ENCODE measurements at places on chromosomes 1 and 21.

GRCh38 chr1:7333094-7333493, 438.0 kb upstream of the VAMP3 start:
- no peak for DNase-seq

DNA sequence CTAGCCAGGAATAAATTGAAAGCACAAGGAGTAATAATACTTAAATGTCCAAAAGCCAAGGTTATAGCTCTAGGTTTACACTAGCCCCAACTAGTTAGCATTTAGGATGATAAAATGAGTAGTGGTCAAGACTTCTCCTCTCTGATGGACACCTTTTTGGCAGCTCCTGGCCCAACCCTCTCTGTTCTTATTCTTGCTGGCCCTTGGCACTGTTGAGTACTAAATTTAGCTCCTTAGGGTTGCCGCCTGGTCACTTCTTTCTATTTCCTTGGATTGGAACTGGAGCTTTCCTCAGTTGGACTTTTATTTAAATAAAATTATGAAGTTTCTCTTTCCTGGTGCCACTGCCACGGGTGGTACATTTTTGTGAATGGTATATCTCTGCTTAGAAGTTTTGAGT, 28.3 kb downstream of the ARID1A start:
- DNase-seq, result no peak

DNA sequence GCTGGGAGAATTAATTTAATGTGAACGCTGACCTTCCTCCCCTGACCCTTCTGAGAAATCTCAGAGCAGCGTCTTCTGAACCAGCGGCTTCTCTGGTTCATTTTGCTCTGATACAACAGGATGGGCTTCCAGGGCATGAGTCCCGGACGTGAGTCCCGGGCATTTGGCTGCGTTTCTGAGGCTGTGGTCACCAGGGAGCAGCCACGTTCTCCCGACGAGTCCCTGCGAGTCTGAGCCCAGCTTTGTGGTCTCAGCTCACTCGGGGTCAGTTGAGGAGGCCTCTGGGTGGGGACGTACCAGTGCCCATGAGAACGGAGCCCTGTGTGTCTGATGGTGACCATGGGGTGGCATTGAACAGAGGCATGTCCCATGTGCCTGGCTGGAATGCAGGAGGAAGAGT, 17.7 kb upstream of the OBSCN start:
- no peak for DNase-seq

- no peak for DNase-seq
These were observed 84.0 kb upstream of the COG2 start for GRCh38 chr1:230558324-230558723.

DNA sequence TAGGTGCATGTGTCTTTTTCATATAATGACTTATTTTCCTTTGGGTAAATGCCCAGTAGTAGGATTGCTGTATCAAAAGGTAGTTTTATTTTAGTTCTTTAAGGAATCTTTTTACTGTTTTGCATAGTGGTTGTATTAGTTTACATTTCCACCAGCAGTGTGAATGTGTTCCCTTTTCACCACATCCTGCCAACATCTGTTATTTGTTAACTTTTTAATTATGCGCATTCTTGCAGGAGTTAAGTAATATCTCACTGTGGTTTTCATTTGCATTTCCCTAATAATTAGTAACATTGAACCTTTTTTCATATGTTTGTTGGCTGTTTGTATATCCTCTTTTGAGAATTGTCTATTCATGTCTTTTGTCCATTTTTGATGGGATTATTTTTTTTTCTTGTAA, 1761.9 kb downstream of the PLA2G4A start:
- DNase-seq, result no peak

GRCh38 chr1:201893431-201893830, 4.7 kb downstream of the SHISA4 start:
- DNase-seq, result no peak

GRCh38 chr1:59596956-59597355, 217.8 kb upstream of the HOOK1 start:
- no peak for DNase-seq

GRCh38 chr1:200040481-200041138, 13.1 kb downstream of the NR5A2 start:
- no peak for DNase-seq

DNA sequence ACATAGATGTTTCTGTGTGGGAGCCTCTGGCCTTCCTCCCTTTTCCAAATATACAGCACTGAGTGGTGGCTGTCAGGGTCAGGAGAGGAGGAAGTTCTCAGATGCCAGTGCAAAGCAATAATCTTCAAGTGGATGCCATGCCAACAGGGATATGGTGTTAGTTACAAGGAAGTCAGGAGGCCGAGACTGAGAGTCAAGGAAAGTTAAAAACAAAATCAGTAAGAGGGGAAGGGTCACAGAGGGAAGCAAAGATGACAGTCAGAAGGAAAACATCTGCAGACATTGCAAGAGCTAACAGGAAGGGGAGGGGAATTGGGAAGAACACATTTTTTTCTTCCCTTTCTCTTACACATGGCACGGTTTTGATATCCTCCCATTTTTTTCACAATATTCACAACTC, 691.4 kb downstream of the ADGRL2 start:
- no peak for DNase-seq

- no peak for DNase-seq
These were observed 12.0 kb upstream of the PRELP start for GRCh38 chr1:203463469-203464062.

- DNase-seq, result no peak
These were observed 14.5 kb upstream of the RNF187 start for GRCh38 chr1:228472655-228473054.

DNA sequence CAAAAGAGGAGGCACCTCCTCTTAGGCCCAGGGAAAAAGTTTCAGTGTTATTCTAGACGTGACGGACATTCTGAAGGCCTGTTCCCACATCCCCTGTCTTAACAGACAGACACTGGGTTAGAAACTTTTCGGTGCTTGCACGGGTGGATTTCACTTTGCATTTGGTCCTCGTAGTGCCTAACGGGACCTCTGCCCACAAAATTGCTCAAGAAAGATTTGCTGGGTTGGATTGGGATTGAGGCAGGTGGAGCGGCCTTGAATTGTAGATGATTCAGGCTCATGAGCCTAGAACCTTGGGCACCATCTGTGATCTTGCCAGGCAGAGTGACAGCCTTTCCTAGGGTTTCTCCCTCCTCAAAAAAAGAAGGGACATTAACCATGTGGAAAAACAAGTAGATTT, 2.8 kb downstream of the PLA2G5 start:
- no peak for DNase-seq

DNA sequence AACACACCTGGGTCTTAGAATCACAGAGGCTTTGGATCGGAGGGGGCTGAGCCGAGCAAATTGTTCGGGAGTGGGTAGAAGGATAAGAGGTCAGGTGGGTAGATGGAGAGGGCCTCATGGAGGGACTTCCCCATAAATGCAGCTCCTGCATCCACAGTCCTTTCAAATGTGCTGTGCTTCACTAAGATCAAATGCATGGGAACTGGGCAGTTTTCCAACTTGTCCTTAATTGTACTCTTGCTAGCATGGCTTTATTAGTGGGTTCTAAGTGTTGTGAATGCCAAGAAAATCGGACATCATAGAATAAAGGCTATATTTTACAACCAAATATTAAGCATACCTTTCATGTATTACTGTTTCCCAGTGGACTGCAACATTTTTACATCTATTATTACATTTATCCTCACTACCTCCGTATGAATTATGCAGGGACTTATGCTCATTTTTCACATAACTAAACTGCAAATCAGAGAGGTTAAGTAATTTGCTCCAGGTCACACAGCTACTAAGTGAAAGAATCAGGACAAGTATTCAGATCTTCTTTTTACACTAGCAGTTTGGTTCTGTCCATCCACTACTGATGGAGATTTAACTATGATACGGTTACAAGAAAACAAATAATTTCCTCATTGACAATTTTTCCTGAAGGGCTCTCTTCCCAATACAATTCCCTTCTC, 174.5 kb upstream of the RUNX1 start:
- DNase-seq, result no peak

GRCh38 chr1:44256762-44257554, 43.7 kb downstream of the DMAP1 start:
- DNase-seq, result no peak

- DNase-seq, result no peak
These were observed 60.4 kb downstream of the LEPR start for GRCh38 chr1:65480684-65481405.

GRCh38 chr1:10173582-10173981, 36.8 kb upstream of the KIF1B start:
- no peak for DNase-seq

GRCh38 chr1:230224101-230224960, 157.3 kb downstream of the GALNT2 start:
- DNase-seq, result no peak

DNA sequence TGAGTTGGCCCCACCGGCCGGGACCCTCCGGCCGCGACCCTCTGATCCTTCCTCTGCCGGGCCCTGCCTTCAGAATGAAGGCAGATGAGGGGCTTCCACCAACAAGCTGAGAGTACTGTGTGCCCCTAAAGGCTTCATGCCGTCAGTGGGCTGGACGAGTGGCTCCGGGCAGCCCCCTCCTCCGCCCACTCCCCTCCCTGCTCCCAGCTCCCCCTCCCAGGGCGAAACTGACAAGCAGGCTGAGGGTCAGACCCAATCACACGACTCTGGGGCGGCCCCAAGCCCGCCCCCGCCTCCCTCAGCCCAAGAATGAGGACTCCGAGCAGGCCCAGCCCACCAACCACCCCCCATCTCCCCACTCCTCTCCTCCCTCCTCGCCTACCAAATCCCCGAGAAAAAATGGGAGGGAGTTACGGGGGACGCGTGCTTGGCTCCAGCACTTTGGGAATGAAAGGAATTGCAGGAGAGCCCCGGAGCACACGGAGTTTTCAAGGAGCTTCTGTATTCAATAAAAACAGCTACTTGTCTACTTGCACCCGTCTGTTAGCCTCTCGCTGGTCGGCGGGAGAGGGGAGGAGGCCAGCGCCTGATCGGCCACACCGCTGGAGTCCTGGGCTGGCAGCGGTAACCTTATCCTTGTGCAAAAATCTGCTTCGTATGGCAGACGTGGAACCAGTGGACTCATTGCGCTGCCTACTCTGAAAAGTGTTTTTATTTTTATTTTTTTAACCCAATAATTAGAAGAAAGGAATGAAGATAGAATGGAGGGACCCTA, at the start of gene COL11A1:
TSS of gene COL11A1 (minus strand) at position 147 of the 775 bp plus-strand sequence. CDS start 344 bp downstream, outside the sequence.
- no peak for DNase-seq

GRCh38 chr21:45505416-45506021, 36.7 kb downstream of the SLC19A1 start:
- no peak for DNase-seq

DNA sequence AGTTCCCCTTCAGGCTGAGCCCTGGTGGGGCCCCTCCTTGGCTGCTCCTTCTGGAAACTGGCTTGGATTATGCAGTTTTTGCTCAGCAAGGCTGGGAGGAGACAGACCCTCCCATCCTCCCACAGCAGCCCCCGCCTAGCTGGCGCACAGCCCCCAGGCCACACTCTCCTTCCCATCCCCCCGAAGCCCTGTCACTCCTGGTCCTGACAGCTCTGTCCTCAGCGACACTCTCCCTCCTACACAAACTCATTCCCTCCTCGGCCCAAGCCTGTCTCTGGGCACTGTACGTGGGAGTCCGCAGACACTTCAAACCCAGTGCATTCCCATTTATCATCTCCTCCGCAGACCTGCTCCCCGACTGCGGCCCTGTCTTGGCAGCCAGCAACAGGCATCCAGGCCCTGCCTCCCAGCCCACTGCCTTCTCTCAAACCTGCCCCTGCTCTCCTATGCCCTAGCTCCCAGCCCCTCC, 25.0 kb upstream of the EPHB2 start:
- no peak for DNase-seq

GRCh38 chr1:115450501-115451040, 112.5 kb upstream of the NGF start:
- DNase-seq, result no peak

DNA sequence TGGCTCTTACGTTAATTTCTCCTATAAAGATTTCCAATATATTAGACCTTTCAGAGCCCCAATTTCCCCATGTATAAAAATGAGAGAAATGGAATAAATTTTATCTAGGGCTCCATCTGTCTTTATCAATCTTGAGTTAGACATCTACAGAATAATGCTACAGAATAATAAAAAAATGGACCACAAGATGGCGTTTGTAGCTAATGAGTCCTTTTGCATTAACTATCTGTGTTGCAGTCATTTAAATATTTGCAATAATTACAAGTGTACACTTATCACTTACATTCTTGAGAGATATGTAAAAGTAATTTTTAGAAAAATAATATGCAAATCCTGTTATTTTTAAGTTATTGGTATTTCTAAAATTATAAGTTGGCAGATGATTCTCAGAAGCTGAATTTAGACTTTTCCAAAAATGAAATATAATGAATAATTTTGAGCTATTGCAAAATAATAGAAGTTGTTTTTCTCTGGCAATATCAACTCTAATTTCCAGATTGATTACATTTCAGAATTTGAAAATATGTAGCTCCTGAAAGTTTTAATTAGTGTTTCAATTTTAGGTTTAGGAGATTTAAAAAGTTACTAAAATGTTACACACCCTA, 87.7 kb downstream of the SNX7 start:
- DNase-seq, result no peak

- no peak for DNase-seq
These were observed 10.4 kb upstream of the FOXE3 start for GRCh38 chr1:47405697-47406096.

- DNase-seq, result no peak
These were observed 251.1 kb upstream of the RAB4A start for GRCh38 chr1:229019663-229020271.

DNA sequence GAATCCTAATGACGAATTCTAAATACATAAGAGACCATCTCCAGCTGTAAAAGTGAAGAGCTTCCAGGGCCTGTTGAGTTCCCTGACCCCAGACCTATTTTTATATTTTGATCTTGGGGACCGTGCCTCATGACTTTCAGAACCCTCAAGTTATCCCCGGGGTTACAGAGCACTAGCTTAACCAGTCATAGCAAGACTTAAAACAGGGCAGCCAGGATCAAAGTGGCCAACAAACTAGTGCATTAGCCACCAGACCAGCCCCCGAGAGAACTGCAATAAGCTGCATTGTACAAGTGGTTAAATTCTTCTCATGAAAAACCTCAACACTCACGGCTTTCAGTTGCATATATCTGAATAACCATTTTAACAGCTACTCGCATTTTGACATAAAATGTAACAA, 183.0 kb downstream of the BARHL2 start:
- no peak for DNase-seq

GRCh38 chr1:209743145-209743482, 12.7 kb upstream of the TRAF3IP3 start:
- DNase-seq, result no peak

- DNase-seq, result no peak
These were observed 31.2 kb upstream of the TSPEAR start for GRCh38 chr21:44742418-44743153.

- no peak for DNase-seq
These were observed 397.6 kb downstream of the LRRIQ3 start for GRCh38 chr1:73800376-73800775.

DNA sequence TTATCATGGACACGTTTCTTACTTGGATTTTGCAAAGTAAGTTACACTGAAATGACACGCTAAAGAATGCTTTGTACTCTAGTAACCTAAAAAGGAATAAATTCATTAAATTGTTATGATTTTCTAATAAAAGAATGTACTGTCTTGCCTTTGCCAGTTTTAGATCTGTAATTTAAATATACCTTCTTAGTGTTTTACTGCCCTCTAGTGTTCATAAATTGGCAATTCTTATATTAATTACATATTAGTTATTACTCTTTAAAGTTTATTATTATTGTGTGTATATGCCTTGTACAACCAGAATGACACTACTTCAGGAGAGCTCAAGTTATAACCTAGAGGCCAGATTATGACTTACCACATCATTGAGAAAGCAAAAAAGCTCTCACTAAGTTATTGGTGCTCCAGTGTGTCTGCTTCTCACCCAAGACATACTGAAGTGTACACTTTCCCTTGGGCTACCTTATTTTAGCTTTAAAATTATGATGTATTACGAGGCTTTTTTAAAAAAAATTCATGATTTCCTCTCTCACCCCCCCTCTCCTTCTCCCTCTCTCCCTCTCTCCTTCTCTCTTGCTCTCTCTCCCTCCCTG, 169.9 kb downstream of the HS2ST1 start:
- no peak for DNase-seq

All from stimulated activated CD8-positive, alpha-beta memory T cell treated with anti-CD3 and anti-CD28 coated beads, Interleukin-2, amount 100 ng/mL, for 1 hour (primary cell).